CD4-positive, alpha-beta T cell treated with Interleukin-15 for 4 hours (primary cell): ENCODE measurements at places on chromosomes 6 and 20.

DNA sequence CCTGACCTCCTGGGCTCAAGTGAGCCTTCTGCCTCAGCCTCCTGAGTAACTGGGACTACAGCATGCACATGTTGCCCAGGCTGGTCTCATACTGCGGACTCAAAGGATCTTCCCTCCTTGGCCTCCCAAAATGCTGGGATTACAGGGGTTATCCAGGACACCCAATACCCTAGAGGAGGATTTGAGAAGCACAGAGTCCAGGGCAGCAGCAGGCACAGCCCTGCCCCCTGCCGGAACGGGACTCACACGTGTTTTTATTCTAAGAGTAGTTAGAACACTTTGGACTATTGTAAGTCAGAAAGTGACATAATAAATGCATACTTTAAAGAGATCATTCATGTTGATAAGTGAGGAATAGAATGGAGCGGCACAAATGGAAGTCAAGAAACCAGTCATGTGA, 80.2 kb downstream of the C6orf118 start:
- DNase-seq = no peak

DNA sequence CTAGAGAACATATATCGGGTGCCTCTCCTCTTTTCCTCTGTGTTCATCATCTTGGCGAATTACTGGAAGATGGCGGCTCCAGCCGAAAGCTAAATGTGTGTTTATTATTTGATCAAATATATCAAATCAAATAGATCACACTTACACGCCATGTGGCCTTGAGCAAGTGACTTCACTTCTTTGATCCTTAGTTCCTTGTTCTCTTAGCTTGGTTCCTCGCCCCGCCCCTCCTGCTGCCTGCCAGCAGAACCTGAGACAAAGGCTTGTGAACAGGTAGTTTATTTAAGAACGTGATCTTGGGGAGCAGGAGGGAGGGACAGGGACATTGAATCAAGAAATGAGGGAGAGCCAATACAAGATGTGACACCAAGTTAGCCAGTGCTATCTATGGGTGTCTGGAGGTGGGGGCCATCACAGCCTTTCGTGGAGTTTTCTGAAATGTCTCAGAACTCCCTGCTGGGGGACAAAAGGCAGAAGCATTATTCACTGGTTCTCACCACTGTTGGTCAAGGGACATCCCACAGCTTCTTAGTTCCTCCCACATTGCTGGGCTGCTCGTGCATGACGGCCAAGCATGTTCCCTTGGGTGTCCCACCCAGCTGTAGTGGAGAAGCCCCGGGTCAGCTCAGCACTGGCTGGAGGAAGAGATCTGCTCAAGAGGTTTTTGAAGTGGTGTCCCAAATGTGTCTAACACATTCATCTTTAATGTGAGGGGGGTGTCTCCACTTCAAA, 44.9 kb upstream of the RNF24 start:
- no peak for DNase-seq

- no peak for DNase-seq
Observed at GRCh38 chr6:28587746-28588075, 62.0 kb downstream of the GPX5 start.

GRCh38 chr20:17497821-17498580, 33.2 kb downstream of the BFSP1 start:
- DNase-seq = no peak

DNA sequence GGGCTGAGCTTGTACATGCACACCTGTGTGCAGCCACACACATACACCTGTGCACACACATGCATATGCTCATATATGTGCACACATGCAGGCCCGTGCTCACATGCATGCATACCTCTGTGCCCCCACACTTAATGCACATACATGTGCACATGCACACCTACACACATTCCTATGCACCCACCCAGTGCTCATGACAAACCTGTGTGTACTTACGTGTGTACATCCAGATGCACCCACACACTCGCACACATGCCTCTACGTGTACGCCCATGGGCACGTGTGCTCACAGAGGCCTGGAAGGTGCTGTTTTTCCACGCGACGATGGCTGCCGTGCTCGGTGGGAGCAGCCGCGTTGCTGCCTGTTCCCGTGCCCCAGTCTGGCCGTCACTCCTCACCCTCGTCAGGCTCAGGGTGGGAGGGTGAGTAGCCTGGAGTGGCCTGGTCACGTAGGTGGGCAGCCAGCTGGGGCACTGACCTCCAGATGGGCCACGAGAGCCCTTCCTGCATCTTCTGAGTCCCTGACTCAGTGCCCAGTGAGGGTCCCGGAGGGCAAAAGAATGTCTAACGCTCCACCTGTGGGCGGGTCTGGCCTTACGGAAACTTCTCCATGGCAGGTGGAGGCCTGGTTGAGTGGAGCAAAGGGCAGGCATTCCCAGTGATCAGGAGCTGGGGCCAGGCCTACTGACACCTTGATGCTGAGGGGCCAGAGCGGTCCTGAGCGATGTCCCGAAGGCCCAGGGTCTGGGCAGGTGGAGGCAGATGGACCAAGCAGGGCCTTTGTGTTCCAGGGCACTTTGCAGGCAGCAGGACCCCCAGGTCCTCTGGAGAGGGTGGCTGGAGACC, 8.0 kb upstream of the GATA5 start:
- no peak for DNase-seq

DNA sequence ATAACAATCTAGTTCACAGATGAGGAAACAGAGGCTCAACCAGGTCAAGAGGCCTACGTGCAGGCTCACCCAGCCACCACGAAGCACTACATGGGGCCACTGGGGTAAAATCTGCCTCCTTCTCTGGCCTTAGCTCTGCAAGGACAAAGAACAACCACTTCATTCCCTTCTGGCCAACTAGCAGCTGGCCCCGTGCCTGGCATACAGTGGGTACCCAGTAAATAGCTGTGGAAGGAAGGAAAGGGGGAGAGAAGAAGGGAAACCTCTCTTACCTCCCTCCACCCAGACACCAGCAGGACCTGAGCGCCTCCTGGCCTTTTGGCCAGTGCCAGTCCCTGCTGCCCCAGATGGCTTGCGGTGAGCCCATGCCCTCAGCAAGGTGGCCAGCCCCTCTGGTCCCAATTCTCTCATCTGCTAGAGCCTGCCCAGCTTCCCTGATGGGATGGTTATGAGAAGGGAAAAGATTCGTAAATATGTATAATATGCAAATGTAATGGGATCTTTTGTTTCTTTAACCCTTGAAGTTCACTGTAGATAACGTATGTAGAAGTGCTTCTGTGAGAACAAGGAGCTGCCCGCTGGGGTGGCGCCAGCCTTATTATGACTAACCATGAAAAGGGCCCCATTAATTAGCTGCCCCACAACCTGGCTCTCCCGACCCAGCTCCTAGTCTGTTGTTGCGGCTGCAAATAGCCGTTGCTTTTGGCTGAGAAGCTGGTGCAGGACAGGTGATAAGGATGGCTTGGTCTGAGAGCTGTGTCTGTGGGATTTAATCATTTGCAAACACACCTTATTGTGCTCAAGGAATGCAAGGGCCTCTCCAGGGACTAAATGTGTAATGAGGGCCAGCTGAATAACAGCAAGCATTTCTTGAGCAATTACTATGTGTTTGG, 62.0 kb downstream of the DLGAP4 start:
- no peak for DNase-seq

DNA sequence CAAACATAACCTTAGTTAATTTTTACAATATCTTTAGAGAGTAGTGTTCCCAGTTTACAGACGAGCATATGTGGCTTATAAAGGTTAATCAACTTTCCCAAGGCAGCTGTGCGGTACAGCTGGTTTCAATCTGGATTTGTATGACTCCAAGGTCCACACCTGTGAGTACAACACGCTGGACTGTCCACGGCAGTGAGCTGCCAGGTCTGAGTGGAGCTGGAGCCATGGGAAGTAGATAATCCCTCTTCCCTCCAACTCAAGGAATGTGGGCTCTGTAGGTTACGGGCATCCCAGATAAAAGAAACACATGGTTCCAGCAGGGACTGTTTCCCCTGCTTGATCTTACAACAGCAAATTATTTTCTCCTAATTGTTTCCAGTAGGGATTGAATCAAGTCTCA, 102.2 kb downstream of the SOD2 start:
- no peak for DNase-seq

DNA sequence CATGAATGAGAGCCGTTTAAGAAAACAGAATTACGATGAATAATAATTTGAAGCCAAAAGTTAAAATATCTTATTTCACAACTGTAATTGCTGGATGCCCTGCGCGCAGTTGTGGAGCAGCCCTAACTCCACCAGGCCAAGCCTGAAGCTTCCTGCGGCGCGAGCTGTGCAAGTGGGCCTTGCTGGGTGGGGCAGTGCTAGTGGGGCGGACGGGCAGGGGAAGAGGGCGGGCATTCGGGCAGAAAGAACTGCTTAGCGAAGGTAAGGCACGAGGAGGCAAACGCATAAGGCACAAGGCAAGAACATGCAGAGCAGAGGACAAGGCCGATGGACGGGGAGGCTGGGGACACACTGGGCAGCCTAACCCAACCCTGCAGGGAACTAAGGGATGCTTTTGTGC, 2.3 kb downstream of the HLA-DQB2 start:
- DNase-seq = no peak

GRCh38 chr6:129747588-129748112, 37.7 kb upstream of the ARHGAP18 start:
- DNase-seq = no peak

GRCh38 chr20:37734228-37734985, 40.6 kb downstream of the CTNNBL1 start:
- no peak for DNase-seq

DNA sequence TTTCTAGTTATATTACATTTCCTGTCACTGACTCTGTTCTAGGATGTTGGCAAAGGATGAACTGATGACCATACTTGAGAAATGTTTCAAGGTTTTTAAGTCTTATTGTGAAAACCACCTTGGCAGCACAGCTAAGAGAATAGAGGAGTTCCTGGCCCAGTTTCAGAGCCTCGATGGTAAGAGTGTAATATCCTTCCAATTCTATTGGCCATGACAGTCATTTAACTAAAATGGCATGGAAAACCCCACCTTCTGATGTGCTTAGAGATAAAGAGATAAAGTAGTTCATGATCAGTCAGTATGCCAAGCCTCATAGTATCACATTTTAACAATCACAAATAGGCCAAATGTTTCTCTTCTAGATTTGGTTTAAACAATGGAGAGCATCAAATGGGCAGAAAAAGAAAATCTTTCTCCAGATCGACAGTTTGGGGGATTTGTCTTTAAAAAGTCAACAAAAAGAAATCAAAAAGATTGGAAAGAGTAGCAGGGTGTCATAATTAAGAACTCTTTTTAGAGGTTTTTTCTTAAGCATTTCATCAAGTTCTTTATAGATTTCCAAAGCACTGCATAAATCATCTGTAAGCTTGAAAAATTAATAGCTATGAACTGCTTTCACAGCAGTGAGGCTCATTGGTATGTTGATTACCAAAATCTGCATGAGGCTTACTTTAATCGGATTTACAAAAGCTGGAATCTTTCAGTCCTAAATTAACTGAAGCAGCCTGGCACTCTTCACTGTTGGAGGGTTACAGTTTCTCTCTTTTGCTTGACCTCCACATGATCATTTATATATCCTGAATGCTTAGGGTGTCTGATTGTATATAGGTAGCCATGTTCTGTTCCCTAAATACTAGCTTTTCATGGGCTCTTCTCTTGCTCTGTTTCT, 48.7 kb downstream of the AKIRIN2 start:
- DNase-seq = peak; percentile 10

DNA sequence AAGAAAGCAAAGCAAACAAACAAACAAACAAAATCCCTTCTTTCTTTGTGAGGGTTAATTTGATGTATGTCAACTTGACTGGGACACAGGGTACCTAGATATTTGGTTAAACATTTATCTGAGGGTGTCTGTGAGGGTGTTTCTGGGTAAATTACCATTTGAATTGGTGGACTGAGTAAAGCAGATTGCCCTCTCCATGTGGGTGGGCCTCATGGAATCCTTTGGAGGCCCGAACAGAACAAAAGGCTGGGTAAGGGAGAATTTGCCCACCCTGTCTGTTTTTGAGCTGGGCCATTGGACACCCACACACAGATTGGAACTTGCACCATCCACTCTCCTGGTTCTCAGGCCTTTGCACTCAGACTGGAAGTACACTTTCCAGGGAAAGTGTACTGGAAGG, 628.8 kb upstream of the CITED2 start:
- no peak for DNase-seq

GRCh38 chr6:16670617-16671051, 90.6 kb downstream of the ATXN1 start:
- no peak for DNase-seq

DNA sequence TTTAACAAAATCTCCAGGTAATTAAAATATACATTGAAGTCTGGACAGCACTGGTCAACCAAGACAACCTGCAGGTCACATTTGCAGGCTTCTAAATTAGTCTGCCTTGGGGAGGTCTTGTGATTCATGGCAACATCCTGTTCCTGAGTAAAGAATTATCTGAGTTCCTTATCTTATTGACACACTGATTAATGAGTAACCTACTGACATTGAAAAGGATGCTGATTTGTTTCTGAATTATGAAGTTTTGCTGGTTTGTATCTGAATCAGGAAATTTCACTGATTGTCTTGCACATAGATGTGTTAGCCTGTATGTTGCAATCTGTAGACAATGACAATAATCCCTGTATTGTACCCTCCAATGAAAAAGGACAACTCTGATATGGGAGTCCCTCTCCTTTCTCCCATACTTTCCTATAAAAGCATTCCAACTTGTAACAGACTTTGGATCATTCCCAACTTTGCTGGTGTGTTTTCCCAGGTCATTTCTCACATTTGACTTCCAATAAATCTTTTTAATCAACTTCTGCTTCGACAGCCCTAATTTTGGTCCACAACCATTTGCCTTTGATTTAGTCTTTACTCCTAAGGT, 80.0 kb downstream of the LAMP5 start:
- no peak for DNase-seq

DNA sequence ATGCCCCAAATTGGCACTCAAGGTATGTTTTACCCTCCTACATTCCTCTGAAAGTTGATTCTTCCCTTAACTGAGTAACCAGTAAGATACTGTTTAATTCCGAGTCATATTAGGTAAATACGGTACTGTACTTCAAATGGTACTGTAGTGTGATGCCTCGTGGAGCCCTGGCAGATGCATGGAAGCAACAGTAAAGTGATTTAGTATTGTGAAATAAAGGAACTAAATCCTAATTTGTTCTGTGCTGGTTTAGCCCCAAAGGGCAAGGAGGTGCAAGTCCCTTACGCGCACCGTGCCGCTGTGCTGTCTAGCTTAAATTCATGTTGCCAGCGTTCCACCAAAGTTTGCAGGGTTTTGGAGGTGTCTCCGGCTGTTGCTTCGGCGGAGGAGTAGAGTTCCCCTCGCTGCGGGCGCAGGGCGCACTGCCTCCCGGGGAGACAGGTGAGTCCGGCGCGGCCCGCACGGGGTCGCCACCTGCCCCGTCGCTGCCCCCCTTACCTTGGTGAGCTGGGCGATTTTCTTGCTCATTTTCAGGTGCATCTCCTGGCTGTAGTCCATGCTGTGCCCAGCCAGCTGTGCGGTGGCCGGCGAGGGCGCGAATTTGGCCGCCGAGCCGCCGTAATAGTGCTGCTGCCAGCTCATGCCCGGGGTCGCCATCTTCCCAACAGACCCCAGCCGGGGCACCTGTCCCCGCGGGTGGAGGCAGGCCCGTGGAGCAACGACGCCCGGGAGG, 655 bp downstream of the FAM184A start:
- DNase-seq = peak; percentile 47

DNA sequence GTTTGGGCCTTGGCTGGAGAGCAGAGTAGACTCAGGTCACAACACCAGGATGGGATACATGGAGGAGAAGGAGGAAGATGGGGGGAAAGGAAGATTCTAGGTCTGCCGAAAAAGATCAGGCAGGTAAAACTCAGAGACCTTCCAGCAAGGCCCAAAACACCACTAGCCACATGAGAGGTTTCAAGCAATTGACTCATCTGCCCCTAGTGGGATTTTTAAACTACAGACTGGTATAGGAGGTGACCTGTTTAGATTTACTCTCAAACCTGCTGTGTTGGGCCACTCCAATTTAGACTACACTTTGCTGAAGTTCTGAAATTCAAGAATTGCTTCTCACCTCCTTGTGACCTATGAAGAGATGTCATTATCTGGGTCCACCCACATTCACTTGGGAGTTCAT, 236.9 kb upstream of the SASH1 start:
- DNase-seq = no peak
